ENCODE measurements at places on chromosomes 16 and 17.
A peak's percentile ranks its signal among the peaks of the same experiment; 100 is the strongest.

GRCh38 chr17:28509789-28510188 lies 3.6 kb downstream of the FOXN1 start:
- H3K4me1 ChIP-seq = no peaks in the 10 kb centered on the region
- no peak overlapping the region for H3K27ac ChIP-seq
- H3K4me3 ChIP-seq = no peak overlapping the region
- no peaks in the 10 kb centered on the region for H3K36me3 ChIP-seq

- H3K4me3 ChIP-seq = no peak overlapping the region
- no peaks in the 10 kb centered on the region for H3K27me3 ChIP-seq
- H3K27ac ChIP-seq = no peak overlapping the region
- peaks cover 34% of the 10 kb centered on the region for H3K36me3 ChIP-seq
- peaks cover 5% of the 10 kb centered on the region for H3K4me1 ChIP-seq
- no peak for DNase-seq
These were observed 36.3 kb downstream of the OR1D5 start for GRCh38 chr17:3026856-3027751.

- no peak overlapping the region for H3K4me3 ChIP-seq
- H3K36me3 ChIP-seq = no peaks in the 10 kb centered on the region
- no peaks in the 10 kb centered on the region for H3K4me1 ChIP-seq
- H3K27me3 ChIP-seq = no peaks in the 10 kb centered on the region
These were observed 266.4 kb downstream of the STX8 start for GRCh38 chr17:9309216-9309615.

DNA sequence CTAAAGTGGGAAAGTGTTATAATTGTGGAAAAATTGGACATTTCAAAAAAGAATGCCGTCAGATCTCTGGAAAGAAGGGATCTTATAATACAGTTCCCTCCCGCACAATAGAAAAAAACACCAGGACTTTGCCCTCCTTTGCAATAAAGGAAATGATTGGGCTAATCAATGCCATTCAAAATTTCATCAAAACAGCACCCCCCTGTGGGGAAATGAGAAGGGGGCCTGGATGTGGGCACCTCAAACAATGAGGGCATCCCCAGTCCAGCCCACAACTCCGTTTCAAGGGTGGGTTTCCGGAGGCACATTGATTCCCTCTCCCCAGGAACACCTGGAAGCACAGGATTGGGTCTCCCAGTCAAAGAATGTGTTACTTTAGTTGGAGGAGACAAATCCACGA lies 26.1 kb downstream of the CD300LG start:
- DNase-seq = no peak
- no peak overlapping the region for H3K4me3 ChIP-seq
- no peaks in the 10 kb centered on the region for H3K4me1 ChIP-seq
- no peaks in the 10 kb centered on the region for H3K27me3 ChIP-seq
- no peaks in the 10 kb centered on the region for H3K36me3 ChIP-seq

GRCh38 chr17:75589919-75590303 lies 2.3 kb downstream of the MYO15B start:
- peaks cover 16% of the 10 kb centered on the region for H3K4me1 ChIP-seq
- H3K36me3 ChIP-seq = no peaks in the 10 kb centered on the region
- H3K27me3 ChIP-seq = no peaks in the 10 kb centered on the region
- no peak for DNase-seq
- peak overlapping the region; percentile 64 for H3K4me3 ChIP-seq

GRCh38 chr17:82232322-82232820 lies 3.5 kb downstream of the SLC16A3 start:
- no peaks in the 10 kb centered on the region for H3K27me3 ChIP-seq
- H3K27ac ChIP-seq = no peak overlapping the region
- peaks cover 17% of the 10 kb centered on the region for H3K4me1 ChIP-seq
- no peak for DNase-seq

DNA sequence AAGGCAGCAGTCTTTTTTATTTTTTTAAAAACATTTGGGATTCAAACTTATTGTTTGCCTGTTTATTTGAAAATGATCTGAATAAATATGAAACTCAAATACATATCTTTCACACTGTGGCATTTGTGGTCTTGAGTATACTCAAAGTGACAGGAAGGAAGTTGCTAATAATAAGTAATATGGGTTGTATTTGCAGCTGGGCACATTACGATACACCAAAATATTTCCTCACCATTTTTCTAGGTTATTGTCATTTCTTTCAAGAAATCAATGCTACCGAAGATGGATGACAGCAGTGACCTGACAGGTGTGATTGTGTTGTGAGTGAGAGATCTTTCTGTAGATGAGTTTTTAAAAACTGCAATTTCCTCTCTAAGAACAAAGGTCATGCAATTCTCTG lies 665.7 kb downstream of the CDH8 start:
- H3K4me1 ChIP-seq = no peaks in the 10 kb centered on the region
- H3K27me3 ChIP-seq = no peaks in the 10 kb centered on the region
- no peaks in the 10 kb centered on the region for H3K36me3 ChIP-seq
- no peak overlapping the region for H3K4me3 ChIP-seq
- DNase-seq = no peak
- no peak overlapping the region for H3K27ac ChIP-seq

DNA sequence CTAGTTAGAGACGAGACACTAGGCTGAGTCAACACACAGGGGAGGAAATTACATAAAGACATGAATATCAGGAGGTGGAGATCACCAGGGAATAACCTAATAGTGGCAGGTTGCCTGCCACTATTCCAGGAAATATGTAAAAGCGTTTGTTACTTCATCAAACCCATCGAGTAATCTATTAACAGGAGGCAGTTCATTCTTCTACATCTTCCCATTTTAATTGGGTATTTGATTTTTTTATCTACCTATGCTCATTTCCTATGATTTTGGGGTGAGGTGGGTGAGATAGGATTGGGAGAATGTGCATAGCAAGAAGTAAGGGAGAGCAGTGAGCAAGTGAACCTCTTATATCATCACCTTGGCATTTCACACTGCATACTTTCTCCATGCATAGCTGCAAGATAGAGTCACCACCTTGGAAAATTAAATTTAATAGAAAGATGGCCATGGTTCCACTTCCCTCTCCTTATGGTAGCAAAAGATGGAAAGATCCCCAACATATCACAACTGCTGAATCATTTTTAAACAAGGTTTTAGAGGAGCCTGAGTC lies 312.2 kb downstream of the TMEM114 start:
- no peak overlapping the region for H3K4me3 ChIP-seq
- DNase-seq = no peak
- H3K36me3 ChIP-seq = no peaks in the 10 kb centered on the region
- H3K27me3 ChIP-seq = no peaks in the 10 kb centered on the region
- H3K27ac ChIP-seq = no peak overlapping the region
- no peaks in the 10 kb centered on the region for H3K4me1 ChIP-seq

GRCh38 chr17:75679706-75680211 lies 12.6 kb downstream of the SAP30BP start:
- DNase-seq = no peak
- H3K36me3 ChIP-seq = peaks cover 28% of the 10 kb centered on the region
- peaks cover 33% of the 10 kb centered on the region for H3K4me1 ChIP-seq
- H3K27me3 ChIP-seq = no peaks in the 10 kb centered on the region

- H3K4me3 ChIP-seq = no peak overlapping the region
- no peaks in the 10 kb centered on the region for H3K36me3 ChIP-seq
- DNase-seq = no peak
- H3K27ac ChIP-seq = no peak overlapping the region
- H3K4me1 ChIP-seq = peaks cover 12% of the 10 kb centered on the region
These were observed 12.5 kb upstream of the TMIGD1 start for GRCh38 chr17:30346221-30346795.

DNA sequence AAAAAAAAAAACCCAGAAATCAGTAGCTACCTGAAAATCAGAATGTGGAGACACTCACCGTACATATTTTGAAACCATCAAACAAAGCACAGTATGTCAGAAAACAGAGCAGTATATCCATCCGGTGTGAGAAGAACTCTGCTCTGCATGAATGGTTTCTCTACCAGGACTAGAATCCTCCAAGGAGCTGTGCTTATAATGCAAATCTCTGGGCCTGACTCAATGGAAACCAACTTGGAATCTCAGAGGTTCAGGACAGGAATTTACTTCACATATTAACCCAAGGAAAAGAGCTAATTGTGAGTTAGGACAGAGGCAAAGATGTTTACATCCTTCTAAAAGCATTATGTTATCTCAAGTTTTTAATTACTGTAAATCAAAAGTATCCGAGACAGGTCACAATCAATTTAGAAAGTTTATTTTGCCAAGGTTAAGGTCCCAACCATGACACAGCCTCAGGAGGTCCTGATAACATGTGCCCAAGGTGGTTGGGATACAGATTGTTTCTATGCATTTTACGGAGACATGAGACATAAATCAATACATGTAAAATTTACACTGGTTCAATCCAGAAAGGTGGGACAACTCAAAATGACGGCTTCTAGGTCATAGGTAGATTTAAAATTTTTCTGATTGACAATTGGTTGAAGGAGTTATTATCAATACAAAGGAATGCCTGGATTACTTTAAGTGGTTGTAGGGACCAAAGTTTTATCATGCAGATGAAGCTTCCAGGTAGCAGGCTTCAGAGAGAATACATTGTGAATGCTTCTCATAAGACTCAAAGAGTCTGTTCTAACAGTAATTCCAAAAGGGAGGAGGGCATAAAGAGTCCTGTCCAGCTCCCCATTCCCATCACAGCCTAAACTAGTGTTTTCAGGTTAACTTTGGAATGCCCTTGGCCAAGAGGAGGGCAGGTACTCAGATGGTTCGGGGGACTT lies 164.1 kb downstream of the CDH8 start:
- H3K4me1 ChIP-seq = no peaks in the 10 kb centered on the region
- H3K27me3 ChIP-seq = no peaks in the 10 kb centered on the region
- no peak overlapping the region for H3K4me3 ChIP-seq
- no peaks in the 10 kb centered on the region for H3K36me3 ChIP-seq
- DNase-seq = no peak
- H3K27ac ChIP-seq = no peak overlapping the region

DNA sequence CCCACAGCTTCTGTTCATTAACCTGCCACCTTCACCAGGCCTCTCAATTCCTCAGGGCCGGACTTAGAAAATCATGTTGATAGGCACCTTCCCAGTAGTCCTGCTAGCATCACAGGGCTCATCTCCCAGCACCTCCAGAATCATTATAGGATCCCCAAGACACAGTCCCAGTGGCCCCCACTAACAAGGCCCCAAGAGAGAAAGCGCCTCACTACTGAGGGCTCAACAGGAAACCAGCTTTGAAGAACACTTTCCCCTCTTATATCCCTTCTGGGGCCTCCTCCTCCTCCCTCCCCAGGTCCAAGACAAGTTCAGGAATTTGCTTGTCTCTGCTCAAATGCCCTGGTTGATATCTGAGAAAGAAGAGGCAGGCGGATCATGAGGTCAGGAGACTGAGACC lies at the start of gene OR3A3:
OR3A3 (plus strand) TSS at position 301 of the 400 bp plus-strand sequence.
- H3K27ac ChIP-seq = no peak within 1 kb of the TSS
- DNase-seq = no peak
- no peaks in the 10 kb centered on the region for H3K27me3 ChIP-seq
- no peaks in the 10 kb centered on the region for H3K36me3 ChIP-seq

DNA sequence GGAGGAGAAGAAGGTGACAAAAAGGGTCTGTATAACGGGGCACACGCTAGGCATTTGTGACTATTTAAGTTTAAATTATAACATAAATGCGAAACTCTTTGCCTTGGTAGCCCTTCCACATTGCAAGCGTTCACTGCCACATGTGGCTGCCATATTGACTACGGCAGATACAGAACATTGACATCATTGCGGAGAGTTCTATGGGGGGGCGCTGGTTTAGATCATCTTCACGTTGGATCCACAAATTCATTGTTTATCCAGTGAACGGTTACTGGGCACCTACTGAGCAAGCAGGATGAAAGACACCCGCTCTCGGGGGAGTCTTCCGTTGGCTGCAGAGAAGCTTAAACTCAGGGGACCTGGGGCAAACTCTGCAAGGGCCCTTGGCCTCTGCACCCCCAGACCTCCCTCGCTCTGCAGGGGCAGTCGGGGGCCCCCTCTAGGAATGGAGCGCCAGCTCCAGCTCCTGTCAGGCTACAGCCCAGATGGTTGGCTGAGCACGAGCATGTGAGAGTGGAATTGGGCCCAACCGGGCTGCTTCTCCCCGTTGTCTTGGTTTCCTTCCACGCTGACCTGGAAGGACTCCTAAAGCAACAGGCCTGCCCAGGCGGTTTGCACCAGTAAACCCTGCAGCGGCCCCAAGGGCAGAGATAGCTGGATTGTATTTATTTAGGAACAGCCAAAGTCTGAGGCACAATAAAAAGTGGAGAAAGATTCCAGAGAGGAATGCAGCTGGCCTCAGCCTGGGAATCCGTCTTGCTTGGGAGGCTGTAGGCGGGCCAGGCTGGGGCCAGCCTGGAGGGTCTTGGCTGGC lies 172.2 kb downstream of the SEC14L1 start:
- peaks cover 67% of the 10 kb centered on the region for H3K4me1 ChIP-seq
- peak overlapping the region; percentile 3 for H3K27ac ChIP-seq
- H3K4me3 ChIP-seq = no peak overlapping the region

DNA sequence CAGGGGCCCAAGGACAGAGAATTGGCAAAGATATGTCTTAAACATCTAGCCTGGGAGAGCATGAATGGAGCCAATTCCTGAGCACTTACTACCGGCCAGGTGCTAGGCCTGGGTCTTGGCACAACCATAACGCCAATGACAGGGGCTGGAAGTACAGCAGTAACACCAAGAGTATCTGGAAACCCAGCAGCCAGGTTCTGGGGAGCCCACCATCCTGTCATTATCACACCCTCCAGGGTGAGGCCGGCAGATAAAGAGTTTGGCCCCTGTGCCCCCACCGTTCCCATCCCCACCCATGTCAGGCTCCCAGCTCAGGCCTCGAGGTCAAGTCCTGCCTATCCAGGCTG lies 508 bp upstream of the TMC8 start:
- DNase-seq = no peak
- H3K36me3 ChIP-seq = no peaks in the 10 kb centered on the region
- H3K27me3 ChIP-seq = peaks cover 3% of the 10 kb centered on the region
- no peak overlapping the region for H3K4me3 ChIP-seq
- peaks cover 39% of the 10 kb centered on the region for H3K4me1 ChIP-seq

GRCh38 chr17:75097865-75098264 lies 10.1 kb downstream of the SLC16A5 start:
- no peak overlapping the region for H3K27ac ChIP-seq
- H3K27me3 ChIP-seq = no peaks in the 10 kb centered on the region
- DNase-seq = no peak
- no peak overlapping the region for H3K4me3 ChIP-seq
- no peaks in the 10 kb centered on the region for H3K4me1 ChIP-seq

DNA sequence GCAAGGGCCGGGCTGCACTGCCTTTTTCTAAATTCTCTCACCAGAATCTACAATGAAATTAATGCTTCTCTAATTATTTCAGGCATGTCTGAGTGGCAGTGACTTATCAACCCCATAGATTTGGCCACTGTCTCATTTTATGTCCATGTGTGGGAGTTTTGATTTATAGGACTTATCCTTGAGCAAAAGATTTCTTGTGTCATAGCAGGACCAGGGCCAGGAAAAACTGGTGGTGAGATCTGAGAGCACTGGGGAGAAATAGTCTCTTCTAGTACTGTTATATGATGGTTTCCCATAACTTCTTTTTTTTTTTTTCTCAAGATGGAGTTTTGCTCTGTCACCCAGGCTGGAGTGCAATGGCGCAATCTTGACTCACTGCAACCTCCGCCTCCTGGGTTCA lies 1.5 kb upstream of the KRT23 start:
- DNase-seq = no peak
- H3K4me1 ChIP-seq = no peaks in the 10 kb centered on the region
- H3K4me3 ChIP-seq = no peak overlapping the region
- peaks cover 70% of the 10 kb centered on the region for H3K27me3 ChIP-seq
- no peak overlapping the region for H3K27ac ChIP-seq

- no peaks in the 10 kb centered on the region for H3K27me3 ChIP-seq
- no peak for DNase-seq
- H3K4me1 ChIP-seq = no peaks in the 10 kb centered on the region
These were observed 200.6 kb downstream of the GSG1L start for GRCh38 chr16:27862953-27863352.

Measured in SK-N-SH (cell line).